ENCODE measurements at places on chromosomes 2 and 18.

DNA sequence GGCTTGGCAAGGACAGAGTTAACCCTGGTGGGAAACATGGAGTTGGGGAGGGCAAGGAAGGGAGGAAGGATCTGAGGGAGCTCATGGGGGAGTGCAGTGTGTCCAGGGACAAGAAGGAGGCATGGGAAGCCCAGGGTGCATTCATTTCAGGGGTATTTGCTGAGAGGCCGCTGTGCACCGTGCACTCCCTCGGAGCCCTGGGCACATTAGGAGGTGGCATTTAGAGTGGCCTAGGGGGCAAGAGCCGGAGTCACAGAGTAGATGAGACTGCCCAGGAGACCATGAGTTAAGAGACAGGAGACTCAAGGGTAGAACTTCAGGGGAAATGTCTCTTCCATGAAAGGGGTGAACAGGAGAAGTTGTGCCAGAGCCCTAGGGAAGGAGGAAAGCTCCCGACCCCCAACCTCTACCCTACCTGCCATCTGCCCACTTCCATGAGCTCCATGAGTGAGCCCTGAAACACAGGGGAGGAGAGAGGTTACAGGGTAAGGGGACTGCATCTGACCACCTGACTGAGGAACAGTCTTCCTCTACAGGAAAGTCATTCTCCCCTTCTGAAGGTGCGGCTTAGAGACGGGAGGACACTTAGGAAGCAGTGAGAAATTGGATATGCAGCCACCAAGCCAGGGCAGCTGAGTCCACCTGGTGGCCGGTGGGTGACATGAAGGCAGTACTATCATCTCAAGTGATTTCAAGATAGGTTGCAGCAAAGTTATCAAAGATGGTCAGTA is 58.5 kb upstream of the COPS8 start:
- DNase-seq, result peak; percentile 52

DNA sequence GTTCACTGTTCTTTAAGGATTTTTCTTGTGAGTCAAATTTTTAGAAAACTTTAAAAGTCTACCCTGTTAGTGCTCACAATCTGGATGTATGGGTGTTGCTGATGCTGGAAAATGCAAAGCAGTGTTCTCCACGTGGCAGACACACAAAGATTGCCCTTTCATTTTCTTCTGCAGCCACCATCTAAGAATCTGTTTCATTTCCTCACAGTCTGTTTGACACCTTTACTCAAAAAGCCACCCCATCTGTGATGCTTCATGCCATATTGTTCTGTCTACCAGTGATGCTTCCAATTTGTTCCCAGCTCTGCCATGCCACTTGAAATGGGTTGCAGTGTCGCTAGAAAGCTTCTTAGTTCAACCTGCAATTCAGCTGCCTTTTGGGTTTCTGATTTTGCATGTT is 464.2 kb upstream of the UBE2E3 start:
- DNase-seq, result no peak

DNA sequence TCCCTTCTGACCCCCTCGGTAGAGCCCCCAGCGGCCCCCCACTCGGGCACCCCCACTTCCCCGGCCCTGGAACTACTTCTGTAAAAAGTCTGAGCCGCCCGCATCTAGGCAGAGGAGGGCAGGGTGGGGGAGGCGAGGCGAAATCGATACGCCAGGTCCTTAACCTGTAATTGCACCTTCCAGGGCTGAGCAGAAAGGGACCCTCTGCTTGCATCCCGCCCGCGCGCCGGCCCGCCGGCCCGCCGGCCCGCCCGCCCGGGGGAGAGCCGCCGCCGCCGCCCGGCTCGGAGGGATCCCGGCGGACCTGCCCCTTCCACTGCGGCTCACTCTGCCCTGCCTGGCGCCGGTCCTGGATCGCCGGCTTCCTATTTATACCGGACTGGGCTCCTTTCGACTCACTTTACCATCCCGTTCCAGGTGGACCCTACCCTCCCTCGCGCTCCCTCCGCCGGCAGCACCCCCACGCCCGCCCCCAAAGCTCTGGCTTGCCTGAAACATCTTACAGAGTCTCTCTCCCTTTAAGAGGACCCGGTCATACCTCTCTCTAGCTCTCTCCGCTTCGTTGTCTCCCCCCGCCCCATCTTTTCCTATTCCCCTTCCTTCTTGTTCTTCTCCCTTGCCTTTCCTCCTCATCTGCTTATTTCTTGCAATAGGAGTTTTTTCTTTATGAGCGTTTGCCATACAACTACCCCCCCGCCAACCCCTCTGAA is 797 bp downstream of the KLHL14 start:
- DNase-seq, result no peak

DNA sequence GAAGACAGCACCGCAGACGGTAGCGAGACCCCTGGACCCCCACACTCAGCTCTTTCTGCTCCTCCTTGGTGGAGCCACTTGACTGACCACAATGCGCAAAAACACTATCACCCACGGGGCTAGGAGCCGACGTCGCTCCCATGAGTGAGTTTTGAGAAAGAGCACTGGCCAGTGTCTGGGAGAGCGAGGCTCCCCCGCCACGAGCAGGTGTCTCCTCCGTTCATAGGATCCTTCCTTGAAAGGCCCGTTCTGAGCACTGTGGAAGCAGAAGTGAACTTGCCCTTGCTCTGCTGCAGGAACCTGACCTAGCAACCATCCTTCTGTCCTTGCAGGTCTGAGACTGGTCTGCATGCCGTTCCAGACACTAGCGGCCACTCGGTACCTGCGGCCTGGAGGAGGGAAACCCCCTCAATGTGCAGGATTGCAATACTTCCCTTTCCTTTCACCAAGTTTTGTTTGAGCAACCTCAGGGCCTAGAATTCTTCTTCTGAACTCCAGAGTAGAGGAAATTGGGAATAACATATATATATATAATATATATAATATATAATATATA is 12.9 kb upstream of the ZNF516 start:
- DNase-seq, result no peak

- DNase-seq, result no peak
Observed at GRCh38 chr2:220101980-220102379, 474.6 kb downstream of the SLC4A3 start.
